DMS153 (cell line): ENCODE measurements at places on chromosomes 3 and 15.

GRCh38 chr3:104892044-104892443, 474.7 kb upstream of the ALCAM start:
- DNase-seq, result no peak

- no peak for DNase-seq
Observed at GRCh38 chr15:67144609-67145311, 79.4 kb downstream of the SMAD3 start.

DNA sequence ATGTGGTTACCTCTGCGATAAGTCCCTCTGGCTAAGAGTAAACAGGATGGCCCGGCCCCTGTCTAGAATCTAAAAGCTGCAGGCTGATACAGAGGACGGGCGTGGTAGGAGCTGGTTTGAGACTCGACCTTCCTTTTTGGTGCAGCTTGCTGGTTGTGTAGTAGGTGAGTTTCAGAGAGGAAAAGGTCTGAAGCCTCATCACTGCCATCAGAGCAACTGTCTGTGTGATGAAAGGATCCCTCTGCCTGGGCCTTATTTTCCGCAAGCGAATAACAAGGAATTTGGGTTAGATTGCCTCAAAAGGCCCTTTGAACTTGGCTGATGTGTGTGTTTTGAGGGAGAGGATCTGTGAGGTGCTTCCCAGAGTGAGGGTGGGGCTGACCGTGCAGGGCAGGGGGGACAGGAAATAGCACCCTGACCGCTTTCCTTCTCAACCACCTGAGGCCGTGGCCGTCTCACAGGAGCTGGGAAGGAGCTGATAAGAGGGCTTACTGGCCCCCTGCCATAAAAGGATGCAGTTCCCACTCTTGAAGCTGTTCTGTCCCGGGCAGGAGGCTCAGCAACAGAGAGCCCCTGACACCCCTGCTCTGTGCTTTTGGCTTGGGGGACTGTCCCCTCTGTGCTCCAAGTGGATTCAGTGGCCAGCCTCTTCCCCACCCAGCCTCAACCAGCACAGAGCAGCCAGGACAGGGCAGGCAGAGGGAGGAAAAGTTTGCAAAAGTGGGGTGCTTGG, 45.6 kb upstream of the TFRC start:
- no peak for DNase-seq

- DNase-seq, result no peak
Observed at GRCh38 chr3:105791919-105792786, 76.7 kb downstream of the CBLB start.
